ENCODE measurements at places on chromosomes 16 and 17.

DNA sequence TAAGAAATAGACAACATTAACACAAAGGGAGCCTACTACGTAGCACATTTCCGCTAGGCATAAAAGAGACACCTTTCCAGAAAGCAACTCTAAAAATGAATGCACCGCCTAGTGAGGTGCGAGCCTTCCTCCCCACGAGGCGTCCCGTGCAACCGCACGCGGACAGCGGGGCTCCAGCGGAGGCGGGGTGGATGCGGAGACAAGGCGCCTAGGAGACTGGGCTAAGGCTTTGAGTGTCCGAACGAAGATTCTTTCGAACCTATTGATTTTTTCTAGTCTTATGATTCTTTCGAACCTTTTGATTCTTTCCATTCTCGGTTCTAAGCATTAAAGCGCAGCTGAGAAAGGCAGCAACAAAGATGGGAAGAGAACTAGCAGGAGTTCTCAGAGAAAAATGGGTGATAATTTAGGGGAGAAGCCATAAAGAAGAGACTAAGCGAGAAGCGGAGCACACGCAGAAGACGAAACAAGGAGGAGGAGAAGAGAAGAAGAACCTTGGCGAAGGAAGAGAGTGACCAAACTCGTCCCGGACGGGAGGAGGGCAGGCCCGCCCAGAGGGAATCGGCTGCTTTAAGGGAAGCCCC is 394 bp upstream of the CPD start:
- DNase-seq = no peak

GRCh38 chr17:63446753-63447470 is 806 bp upstream of the CYB561 start:
- DNase-seq = peak; percentile 70

- DNase-seq = no peak
Measured at GRCh38 chr16:57516176-57516725, 20.1 kb downstream of the CCDC102A start.

DNA sequence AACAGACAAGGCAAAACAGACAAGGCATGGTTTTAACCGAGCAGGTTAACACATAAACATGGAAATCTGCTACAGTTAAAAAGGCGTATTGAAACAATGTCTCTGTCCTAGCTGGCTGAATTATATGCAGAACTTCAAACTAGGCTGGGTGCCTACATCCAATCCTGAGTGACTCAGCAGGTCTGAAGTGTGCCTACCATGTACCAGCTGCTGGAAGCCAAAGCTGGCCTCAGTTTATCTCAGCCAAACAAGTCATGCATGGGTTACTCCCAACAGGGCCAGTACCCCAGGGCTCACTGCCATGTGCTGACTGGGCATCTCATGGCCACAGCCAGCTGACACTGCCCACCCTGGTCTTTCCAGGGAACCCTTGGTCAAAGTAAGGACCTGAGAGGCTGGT is 4.0 kb downstream of the C1QBP start:
- DNase-seq = no peak

GRCh38 chr17:20996724-20997615 is 45.8 kb downstream of the USP22 start:
- DNase-seq = no peak
